ENCODE measurements at places on chromosomes 6 and 20. TPM values are rescaled to one million over a fixed set of nuclear protein-coding genes. Genes with fewer than 3 reads are reported as not detected.

DNA sequence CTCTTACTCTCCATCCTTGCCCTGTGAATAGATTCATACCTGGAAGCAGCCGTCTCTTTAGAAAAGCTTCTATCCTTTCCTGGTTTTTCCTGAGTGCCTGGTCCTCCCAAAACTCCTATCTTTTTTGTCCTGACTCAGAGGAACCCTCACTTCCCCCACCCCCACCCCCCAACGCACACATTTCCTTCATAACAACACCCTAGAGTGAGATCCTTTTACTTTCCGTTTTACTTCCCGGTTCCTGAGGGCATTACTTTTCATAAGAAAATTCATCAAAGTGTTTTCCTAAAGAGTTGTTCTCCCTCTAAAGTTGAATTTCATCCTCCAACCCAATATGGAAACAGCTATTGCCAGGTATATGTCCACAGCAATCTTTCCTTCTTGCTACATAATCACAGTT is 327.0 kb downstream of the NRN1 start:
- DNase-seq, result no peak

The MED20 gene
- 14.7 TPM for total RNA-seq

DNA sequence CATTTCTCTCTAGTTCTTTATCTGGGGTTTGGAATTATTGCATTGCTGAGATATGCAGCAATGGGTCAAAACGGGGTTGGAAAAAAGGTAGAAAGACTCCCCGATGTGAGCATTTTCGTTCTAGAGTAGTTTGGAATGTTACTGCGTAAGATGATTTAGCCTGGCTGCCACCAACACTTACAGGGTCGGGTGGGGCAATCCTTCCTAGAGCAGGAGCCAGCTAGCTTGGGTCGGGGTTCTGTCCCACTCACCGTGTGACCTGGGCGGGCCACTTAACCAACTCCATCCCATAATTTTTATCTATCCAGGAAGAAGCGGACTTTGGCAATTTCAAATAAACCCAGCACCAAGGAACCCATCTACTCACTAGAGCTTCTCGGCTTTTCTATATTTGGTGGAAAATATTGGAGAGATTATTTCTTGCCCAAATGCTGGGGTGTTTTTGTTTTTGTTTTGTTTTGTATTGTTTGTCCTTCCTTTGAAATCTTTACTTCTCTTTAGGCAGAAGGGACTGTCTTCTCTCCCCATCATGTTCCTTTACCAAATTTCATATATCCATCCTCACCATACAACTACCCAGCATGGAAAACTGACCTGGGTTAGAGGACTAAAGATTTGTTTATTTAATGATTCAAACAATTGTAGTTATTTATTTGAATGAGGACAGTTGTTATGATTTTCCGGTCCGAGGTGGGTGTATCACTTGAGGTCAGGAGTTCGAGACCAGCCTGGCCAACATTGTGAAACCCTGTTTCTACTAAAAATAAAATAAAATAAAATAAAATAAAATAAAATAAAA is 72.4 kb downstream of the GPX5 start:
- no peak for DNase-seq

GRCh38 chr6:7691675-7692452 is 34.0 kb upstream of the BMP6 start:
- DNase-seq, result no peak

GRCh38 chr20:63627751-63628245 is 897 bp upstream of the GMEB2 start:
- no peak for DNase-seq

GRCh38 chr6:63998991-63999390 is 363.4 kb downstream of the PHF3 start:
- DNase-seq, result no peak

The BPIFB2 gene
- 1.6 TPM for total RNA-seq

The TTK gene
- total RNA-seq, result 5.5 TPM

The HLA-DRB5 gene
- total RNA-seq, result 8.4 TPM

- no peak for DNase-seq
Measured at GRCh38 chr6:14933183-14933544, 312.7 kb upstream of the JARID2 start.

The SLC17A3 gene
- not detected for total RNA-seq

- no peak for DNase-seq
Measured at GRCh38 chr6:16933961-16934360, 167.9 kb upstream of the STMND1 start.

The FHL5 gene
- total RNA-seq, result 15.2 TPM

- DNase-seq, result no peak
Measured at GRCh38 chr6:14450133-14450504, 332.5 kb downstream of the CD83 start.

- DNase-seq, result no peak
Measured at GRCh38 chr6:30061858-30062458, 893 bp downstream of the POLR1H start.

DNA sequence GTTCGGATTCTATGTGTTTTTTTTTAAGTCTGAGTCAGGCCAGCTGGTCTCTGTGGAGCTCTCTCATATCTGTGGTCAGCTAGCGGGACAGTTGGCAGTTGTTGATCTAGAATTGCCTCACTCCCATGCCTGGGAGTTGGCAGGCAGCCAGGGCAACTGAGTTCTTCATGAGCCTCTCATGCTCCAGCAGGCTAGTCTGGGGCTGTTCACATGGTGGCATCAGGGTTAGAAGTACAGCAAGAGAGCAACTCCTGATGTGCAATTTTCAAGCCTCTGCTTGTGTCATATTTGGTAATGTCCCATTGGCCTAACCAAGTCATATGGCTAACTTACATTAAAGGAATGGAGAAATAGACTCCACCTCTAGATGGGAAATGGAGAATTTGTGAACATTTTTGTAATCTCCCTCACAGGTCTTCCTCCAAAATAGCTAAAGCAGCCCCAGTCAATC is 6.7 kb upstream of the IFT52 start:
- no peak for DNase-seq

The SRMS gene
- not detected for total RNA-seq

DNA sequence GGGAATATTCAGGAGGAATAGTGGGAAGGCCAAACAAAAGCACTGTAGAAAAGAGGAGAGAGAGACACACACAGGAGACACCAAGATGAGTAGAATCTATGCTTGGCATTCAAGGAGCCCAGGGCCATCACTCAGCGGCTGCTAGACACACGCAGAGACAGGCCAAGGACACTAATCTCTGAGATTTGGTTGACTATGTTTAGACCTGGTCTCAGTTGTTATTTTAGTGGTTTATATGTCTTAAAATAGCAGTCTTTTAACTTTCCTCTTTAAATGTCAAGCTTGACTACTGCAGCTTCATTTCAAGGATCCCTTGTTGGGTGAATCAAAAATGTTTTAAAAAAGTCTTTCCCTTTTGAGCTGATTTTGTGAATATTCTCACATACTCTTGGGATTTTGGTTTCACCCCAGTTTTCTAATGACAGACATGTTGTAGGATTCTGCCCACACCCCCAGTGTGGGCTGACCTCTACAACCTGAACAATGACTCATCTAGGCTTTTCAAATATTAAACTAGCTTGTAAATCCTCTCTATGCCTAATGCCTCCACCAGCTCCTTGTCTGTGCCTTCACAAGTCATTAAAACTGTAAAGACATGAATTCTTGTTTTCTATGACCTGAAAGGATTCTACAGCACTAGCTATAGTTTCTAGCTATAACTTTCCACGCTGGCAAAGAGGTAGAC is 142.7 kb upstream of the EXOC2 start:
- no peak for DNase-seq

- DNase-seq, result no peak
Measured at GRCh38 chr6:71181565-71181964, 107.0 kb upstream of the OGFRL1 start.

The SLC35D3 gene
- not detected for total RNA-seq

- DNase-seq, result no peak
Measured at GRCh38 chr6:43940393-43941087, 170.5 kb downstream of the VEGFA start.
